ENCODE measurements at places on chromosomes 2 and 18. TPM values are rescaled to one million over a fixed set of nuclear protein-coding genes. Genes with fewer than 3 reads are reported as not detected.

- DNase-seq = peak; percentile 23
Measured at GRCh38 chr2:209424199-209424701, 403 bp downstream of the MAP2 start.

DNA sequence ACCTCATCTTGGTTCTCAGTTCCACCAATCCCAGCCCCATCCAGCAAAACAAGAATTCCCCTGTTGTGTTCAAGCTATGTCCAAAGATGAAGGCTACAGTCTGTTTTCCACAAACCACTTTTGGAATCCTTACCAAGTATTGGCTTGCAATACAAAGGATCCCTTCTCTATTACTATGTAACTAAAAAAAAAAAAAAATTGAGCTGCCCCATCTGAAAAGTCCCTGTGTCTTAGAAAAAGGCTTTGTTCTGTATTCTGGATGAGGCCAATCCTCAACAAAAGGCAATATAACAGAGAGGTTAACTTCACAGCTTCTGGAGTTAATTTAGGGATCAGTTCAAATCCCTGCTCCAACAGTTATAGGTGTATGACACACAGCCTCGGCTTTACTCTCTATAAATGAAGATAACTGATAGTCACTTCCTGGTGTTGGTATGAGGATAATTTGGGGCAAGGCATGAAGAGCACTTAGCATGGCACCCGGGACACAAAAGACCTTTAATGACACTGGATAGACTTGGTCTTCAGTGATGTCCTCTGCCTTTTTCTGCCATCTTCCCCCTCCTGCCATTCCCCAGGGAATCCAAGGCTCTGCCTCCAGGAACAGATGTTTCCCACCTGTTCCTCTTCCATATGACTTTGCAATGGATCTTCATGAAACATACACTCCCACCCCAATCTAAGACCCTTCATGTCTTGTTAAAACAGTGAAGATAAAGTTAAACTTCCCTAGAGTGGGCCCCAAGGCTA, 61.2 kb upstream of the ATL2 start:
- no peak for DNase-seq

DNA sequence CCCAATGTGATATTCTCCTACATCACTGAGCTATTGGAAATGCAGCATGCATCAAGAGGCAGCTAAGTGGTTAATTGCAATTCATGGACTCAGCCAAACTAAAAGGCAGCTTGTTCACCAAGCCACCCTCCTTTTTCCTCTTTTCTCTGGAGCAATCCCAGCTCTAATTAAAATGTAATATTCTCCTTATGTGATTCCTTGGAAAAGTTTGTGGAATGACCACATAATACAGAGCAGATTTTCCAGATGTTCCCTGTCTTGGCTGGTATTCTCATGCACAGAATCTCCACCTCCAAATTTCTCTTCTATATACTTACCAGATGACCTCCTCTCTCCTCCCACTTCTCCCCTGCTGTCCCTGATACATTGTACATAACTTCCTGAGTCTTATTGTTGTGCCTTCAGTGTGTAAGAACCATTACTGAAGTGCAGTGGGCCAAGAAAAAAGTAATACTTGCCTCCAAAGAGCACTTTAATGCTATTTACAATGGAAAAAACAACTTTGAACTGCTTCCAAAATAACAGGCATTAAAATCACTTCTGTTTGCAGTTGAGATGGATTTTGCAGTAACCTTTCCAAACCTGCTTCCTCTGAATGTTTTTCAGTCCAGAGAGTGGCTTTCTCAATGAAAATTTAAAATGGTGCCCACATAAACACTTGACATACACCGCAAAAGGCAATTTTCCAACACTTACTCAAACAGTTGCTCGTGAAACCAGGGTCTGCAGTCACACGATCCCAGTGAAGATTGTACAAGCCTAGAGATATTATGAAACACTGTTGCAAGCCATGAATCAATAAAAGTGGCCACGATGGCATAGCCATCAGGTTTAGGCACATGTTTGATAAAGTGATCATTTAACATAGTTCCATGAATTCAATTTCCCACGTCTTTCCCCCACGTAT, 258.0 kb downstream of the MTX2 start:
- DNase-seq = no peak

GRCh38 chr18:76472829-76473228, 22.2 kb downstream of the ZNF516 start:
- no peak for DNase-seq

DNA sequence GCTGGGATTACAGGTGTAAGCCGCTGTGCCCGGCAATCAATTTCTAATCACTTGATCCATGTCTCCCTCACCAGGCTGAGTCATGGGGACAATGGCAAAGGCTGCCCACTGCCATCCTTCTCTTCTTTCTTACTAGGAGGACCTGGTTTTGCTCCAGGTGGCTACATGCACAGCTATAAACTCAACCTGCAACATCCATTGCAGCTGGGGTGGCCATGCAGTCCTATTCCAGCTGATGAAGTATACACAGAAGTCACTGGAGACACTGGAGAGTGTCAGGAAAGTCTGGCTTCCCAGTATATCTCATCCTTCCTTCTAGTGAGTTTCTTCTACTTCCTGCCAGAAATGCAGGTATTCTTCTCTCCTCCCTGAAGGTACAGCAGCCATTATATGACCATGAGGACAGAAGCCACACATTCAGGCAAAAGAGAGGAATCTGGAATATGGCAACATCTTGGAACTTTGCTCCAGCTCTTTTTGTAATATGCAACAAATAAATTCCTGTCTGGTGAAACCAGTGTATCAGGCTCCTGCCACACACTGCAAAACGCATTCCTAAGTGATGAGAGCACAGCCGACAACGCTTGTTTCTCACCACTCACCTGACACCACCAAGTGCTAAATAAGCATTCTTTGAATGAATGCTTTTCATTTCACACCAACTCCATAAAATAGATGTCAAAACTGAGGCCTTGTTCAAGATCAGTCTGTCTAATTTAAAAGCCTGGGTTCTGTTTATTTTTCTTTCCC, 32.3 kb downstream of the SCTR start:
- no peak for DNase-seq

GRCh38 chr2:101038455-101039255, 36.6 kb downstream of the RPL31 start:
- no peak for DNase-seq

- DNase-seq = no peak
Measured at GRCh38 chr2:197514754-197515153, 1.1 kb upstream of the MOB4 start.

DNA sequence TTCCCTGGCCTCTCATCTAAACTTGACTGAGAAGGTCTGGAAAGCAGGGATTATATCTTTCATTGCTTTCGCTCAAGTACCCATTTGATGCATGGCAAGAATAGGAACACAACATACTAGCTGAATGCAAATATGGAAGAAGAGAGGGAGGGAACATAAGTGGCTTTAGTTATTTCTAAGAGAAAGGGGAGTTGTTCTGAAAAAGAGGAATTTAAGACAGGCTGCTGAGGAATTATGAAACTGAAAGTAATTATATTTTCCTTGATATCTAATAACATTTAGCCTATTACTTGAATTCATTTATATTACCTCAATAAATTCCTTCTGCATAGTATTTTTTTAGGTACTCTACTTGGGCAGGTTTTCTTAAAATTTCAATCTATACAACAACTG, 105.8 kb upstream of the TTN start:
- DNase-seq = no peak

DNA sequence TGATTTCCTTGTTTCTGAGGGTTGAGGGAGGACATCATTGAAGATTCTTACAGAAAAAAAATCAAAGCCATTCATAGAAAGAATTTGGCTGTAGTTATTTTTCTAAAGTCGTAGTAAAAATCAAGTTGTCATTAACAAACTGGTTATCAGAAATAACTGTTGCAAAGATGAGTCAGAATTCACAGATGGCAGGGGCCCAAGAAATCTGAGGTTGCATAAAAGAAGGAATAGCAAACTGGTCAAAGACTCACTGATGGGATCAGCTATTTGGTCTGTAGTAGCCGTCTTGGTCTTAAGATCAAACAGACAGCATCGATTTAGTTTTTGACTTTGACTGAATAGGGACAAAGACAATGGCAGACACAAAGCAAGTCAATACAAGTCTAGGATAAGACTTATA, 334.3 kb downstream of the FIGN start:
- DNase-seq = no peak

- no peak for DNase-seq
Measured at GRCh38 chr2:54261537-54261936, 5.5 kb upstream of the TSPYL6 start.

- DNase-seq = no peak
Measured at GRCh38 chr2:20173064-20173463, 51.9 kb downstream of the SDC1 start.

GRCh38 chr2:10369269-10370255, 66.9 kb downstream of the HPCAL1 start:
- no peak for DNase-seq

DNA sequence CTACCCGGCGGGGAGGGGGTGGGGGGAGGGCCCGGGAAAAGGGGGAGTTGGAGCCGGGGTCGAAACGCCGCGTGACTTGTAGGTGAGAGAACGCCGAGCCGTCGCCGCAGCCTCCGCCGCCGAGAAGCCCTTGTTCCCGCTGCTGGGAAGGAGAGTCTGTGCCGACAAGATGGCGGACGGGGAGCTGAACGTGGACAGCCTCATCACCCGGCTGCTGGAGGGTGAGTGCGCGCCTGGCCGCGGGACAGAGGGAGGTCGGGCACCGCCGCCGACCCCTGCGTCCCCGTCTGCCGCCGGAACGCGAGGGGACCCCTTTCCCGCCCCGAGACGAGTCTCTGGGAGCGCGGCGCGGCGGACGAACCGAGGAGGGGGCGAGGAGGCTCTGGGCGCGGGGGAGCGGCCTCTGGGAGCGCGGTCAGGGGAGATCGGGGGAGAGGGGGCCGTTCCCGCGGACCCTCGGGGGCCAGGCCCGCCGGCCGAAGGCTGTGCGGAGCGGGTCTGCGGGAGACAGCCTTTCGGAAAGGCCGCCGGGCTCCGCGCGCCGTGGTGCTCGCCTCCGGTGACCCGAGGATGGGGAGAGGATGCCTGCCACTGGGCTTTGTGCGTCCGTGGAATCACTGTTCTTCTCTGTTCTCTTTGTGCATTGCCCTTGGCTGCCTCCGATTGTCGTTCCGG, 463 bp downstream of the PPP1CB start:
- peak; percentile 53 for DNase-seq

Gene RESP18
- total RNA-seq = 1.1 TPM

Gene PRSS56
- total RNA-seq = 0.18 TPM
